ENCODE measurements at places on chromosomes 11 and 22. TPM values are rescaled to one million over a fixed set of nuclear protein-coding genes. Genes with fewer than 3 reads are reported as not detected.

Gene CCDC34
- 2.4 TPM for total RNA-seq

Gene ZC3H12C
- total RNA-seq: 0.95 TPM

Gene ACTN3
- total RNA-seq: not detected

DNA sequence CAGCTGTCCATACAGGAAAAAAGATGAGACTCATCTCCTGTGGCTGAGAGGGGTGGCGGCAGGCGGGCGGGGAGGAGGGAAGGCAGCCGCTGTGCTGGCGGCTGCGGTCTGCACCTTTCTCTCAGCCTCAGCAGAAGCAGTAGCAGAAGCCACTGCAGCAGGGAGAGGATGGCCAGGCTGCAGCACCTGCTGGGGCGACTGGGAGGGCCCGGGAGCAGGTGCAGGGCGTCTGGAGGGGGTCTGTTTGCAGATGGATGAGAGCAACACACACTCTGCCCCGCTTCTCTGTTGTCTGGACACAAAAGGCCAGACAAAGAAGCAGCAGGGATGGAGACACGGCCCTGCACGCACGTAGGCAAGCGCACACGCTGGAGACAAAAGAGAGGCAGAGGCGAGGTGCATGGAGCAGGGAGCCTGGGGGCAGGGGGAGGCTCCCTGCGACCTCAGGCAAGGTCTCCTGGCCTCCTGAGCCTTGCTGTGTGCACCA lies 9.3 kb upstream of the MIAT start:
- H3K36me3 ChIP-seq: no peaks in the 10 kb centered on the region
- DNase-seq: no peak
- peaks cover 26% of the 10 kb centered on the region for H3K4me1 ChIP-seq
- no peak overlapping the region for H3K4me3 ChIP-seq
- peaks cover 11% of the 10 kb centered on the region for H3K27me3 ChIP-seq

GRCh38 chr11:46237248-46238077 lies 40.0 kb upstream of the CREB3L1 start:
- H3K4me1 ChIP-seq: peaks cover 22% of the 10 kb centered on the region
- no peaks in the 10 kb centered on the region for H3K36me3 ChIP-seq
- peak; percentile 26 for DNase-seq
- no peak overlapping the region for H3K27ac ChIP-seq
- peak overlapping the region; percentile 77 for H3K4me3 ChIP-seq
- H3K27me3 ChIP-seq: peaks cover 44% of the 10 kb centered on the region

GRCh38 chr11:112630496-112630895 lies 330.7 kb upstream of the NCAM1 start:
- DNase-seq: no peak
- no peak overlapping the region for H3K27ac ChIP-seq
- H3K36me3 ChIP-seq: no peaks in the 10 kb centered on the region
- peaks cover 8% of the 10 kb centered on the region for H3K27me3 ChIP-seq
- H3K4me3 ChIP-seq: no peak overlapping the region

DNA sequence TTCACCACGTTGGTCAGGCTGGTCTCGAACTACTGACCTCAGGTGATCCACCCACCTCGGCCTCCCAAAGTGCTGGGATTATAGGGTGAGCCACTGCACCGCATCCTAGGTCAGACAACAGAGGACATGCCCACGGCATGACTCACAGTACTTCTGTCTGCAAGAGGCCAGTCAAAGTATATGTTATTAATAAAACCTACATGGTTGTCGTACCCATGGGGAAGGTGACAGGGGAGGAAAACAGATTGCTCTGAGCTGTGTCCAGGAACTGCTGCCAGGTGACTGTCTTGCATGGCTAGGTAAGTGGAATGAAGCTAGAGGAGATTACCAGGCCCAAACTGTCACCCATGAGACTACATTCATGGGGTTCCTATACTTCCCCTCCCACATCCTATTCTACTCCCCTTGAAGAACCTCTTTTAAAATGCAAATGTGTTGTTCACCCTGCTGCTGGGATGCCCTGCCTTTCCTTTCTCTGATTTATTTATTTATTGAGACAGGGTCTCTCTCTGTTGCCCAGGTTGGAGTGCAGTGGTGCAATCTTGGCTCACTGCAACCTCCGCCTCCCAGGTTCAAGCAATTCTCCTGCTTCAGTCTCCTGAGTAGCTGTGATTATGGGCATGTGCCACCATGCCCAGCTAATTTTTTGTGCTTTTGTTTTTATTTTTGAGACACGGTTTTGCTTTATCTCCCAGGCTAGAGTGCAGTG lies 2.0 kb upstream of the NLRX1 start:
- H3K36me3 ChIP-seq: no peaks in the 10 kb centered on the region
- no peak for DNase-seq
- H3K4me1 ChIP-seq: peaks cover 5% of the 10 kb centered on the region
- H3K27me3 ChIP-seq: no peaks in the 10 kb centered on the region
- no peak overlapping the region for H3K27ac ChIP-seq
- H3K4me3 ChIP-seq: no peak overlapping the region
